ENCODE measurements at places on chromosomes 1 and 21. TPM values are rescaled to one million over a fixed set of nuclear protein-coding genes. Genes with fewer than 3 reads are reported as not detected.

TMPRSS3 gene
- not detected for polyA plus RNA-seq

ZNF648 gene
- not detected for polyA plus RNA-seq

MLLT11 gene
- 26.7 TPM for polyA plus RNA-seq

PLEKHN1 gene
- not detected for polyA plus RNA-seq

NBPF3 gene
- 8.7 TPM for polyA plus RNA-seq

DNA sequence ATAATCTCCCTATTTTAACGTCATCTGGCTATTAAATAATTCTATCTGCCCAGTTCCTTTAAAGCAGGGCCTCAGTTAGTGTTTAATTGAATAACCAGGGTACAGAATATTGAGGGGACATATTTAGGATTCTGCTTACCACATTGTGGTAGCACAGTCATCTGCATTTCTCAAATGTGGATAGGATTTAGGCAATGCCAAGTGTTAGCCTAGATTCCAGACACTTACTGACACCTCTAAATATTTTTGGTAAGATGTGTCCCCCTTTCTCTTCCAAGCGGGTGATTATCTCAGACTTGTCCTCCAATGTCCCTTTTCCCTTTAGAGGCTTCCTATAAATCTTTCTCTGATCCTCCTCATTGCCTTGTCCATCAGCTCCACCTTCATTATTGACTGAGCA lies 160.8 kb upstream of the HOOK1 start:
- DNase-seq: no peak

GRCh38 chr1:242712248-242712647 lies 187.8 kb upstream of the PLD5 start:
- DNase-seq: no peak

DNA sequence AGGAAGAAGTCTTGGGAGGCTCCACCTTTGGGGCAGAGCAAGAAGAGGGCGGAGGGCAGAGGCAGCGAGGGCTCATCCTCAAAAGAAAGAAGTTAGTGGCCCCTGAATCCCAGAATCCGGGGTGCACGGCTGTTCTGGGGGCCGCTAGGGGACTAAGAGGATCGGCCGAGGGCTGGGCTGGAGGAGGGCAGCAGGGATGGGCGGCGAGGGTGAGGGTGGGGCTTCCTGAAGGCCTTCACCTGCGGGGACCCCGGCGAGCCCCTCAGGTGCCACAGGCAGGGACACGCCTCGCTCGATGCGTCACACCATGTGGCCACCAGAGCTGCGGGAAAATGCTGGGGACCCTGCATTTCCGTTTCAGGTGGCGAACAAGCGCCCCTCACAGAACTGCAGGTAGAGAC lies 23.9 kb downstream of the COL6A1 start:
- DNase-seq: peak; percentile 28

DNA sequence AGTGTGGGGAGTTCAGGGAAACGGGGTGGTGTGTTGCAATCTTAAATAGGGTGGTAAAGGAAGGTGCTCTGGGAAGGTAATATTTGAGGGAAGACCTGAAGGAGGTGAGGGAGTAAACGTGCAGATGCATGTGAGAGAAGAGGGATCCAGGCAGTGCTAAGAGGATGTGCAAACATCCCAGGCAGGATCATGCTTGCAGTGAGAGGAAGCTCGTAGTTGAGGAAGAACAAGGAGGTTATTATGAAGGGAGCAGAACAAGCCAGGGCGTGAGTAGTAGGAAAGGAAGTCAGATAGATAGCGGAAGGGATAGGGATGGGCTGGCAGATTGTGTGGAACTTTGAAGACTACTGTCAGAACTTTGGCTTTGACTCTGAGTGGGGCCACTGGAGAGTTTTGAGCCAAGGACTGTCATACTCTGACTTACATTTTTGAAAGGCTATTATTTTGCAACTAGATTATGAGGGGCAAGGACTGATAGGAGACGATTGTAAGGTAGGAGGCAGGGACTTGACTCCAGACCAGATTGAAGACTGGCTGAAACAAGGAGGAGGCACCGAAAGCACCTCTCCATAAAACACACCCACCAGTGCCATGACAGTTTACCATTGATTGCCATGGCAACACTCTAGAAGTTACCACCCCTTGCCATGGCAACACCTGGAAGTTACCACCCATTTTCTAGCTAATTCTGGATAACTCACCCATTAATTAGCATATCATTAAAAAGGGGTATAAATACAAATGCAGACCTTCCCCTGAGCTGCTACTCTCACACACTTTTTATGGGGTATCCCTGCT lies 67.0 kb downstream of the XCL2 start:
- no peak for DNase-seq

DNA sequence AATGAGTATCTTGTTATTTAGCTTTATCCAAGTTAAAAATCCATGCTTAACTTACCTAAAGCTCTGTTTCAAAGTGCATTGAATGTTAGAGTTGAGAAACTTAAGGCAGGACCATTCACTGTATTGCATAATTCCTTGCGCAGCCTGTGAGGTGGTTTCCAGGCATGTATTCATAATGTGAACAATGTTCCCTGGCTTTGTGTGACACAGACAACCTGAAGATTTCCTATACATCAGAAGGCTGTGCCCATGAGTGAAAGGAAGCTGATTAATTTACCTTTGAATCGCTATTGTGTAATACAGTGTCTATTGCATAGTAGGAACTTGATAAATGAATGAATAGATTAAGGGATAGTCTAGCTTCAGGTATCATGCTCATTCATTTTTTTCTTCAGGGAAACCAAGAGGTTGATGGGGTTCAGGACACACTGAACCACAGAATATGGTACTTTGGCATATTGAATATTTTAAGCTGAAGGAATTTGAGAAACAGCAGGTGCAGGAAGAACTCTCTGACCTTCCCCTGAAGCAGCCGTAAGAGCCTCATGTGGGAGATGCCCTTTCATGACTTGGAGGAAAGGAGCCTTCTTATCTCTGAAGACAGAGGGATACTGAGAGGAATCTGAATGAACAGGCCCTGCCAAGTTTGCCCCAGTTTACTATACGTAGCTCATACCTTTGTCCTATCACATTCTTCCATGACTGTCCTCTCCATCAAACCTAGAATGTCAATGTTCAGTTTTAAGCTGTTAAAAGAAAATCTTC lies 88.6 kb upstream of the GNG12 start:
- no peak for DNase-seq

GRCh38 chr1:62654744-62655143 lies 33.4 kb downstream of the DOCK7 start:
- no peak for DNase-seq

GRCh38 chr1:178055093-178055492 lies 38.8 kb upstream of the RASAL2 start:
- peak; percentile 52 for DNase-seq

DNA sequence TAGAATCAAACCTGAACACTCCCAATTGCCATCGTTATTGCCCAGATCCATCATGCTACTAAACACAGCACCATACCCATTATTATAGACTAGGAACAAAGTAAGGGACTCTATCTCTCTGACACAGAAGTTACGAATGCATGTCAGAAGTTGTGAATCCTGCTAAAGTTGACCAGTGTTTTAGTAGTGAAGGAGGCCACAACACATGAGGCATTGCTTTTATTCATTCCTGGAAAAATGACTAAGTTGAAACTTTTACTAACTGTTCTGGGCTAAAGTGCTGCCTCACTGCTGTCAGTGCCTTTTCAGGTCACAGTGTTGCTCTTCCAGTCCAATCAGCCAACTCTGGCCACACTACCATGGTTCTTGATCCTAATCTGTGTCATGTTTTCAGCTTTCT lies 911.1 kb downstream of the TTLL7 start:
- DNase-seq: no peak

DNA sequence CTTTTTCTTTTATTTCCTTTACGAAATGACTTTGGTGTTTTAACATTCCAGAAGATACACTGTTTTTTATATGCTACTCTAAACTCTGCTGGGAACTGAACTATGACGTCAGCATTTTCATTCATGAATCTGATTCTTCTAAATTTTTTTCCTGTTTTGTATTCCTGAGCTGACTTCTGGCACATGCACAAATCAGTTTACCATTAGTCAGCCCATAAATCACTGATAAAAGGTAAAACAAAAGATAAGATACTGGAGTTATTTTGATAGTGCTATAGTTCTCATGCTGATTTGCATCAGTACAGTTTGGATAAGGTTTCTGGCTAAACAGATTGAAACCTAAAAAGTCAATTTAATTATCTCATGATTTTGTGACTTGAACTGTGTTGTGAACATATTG lies 10.4 kb downstream of the CAMTA1 start:
- no peak for DNase-seq

- DNase-seq: no peak
Measured at GRCh38 chr1:30877205-30877912, 31.2 kb downstream of the SDC3 start.

- DNase-seq: no peak
Measured at GRCh38 chr21:40835184-40835694, 11.7 kb downstream of the DSCAM start.

DNA sequence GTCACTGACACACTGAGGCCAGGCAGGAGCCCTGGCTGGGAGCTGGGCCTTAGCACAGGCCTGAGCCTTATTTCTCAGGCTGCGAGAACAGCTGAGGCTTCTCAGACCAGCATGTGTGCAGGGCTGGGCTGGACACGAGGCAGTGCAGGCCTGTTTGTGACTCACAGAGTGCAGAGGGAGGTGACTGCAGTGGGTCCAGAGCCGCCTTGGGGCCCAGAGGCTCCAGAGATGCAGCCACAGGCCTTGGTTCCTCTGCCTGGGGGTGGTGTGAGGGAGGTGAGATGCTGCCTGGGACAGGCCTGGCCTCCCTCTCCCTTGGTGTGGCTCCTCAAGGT lies 61.2 kb upstream of the ETV3 start:
- no peak for DNase-seq

GRCh38 chr21:35737899-35738346 lies 322.4 kb downstream of the SETD4 start:
- no peak for DNase-seq

DNA sequence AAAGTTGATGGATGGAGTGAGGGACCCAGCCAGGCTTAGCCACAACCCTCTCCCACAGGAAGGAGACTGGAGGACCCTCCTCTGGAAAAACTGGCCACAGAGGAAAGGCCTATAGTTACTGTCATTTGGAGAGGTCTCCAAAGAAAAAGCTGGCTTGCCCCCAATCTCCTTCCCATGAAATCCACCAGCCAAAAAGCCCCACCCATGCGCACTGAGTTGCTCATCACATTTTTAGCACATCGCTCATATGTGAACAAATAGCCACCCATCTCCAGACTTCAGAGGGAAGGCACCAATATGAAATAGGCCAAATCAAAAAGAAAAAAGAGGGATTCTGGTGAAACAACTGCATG lies 36.9 kb upstream of the QSOX1 start:
- no peak for DNase-seq

DNA sequence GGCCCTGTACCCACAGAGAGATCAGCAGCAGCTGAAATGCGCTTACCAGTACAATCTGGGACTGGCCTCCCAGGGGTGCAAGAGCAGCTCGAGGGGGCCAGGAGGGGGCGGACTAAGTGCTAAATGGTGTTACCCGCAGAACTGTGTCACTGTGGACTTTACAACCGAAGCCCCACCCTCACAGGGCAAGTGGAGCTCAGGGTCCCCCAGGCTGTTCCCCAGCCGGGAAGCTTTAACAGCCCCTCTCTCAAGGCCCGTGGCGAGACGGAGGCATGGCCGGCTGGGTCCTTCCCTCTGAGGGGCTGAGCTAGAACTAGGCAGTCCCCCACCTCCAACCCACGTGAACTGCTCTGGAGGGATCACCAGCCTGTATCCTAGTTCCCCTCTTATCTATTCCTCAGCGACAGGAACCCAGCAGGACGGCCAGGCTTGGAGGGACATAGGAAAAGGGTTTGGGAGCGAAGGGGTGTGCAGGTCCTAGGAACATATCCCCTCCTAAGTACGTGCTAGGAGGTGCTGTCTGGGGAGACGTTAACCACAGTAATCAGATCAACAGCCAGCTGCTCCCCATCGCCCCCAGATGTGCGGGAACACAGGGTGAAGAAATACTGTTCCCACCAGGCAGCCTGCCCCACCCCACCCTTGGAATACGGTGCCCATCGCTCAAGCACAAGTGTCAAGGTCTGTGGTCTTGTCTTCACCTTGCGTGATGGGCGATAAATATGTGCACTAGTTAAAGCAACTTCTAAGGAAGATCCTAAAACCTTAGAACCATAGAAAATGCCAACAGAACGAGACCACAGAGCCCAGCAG lies 24.4 kb downstream of the ZBTB17 start:
- DNase-seq: no peak

- DNase-seq: no peak
Measured at GRCh38 chr1:119324198-119324597, 44.4 kb upstream of the HAO2 start.

DNA sequence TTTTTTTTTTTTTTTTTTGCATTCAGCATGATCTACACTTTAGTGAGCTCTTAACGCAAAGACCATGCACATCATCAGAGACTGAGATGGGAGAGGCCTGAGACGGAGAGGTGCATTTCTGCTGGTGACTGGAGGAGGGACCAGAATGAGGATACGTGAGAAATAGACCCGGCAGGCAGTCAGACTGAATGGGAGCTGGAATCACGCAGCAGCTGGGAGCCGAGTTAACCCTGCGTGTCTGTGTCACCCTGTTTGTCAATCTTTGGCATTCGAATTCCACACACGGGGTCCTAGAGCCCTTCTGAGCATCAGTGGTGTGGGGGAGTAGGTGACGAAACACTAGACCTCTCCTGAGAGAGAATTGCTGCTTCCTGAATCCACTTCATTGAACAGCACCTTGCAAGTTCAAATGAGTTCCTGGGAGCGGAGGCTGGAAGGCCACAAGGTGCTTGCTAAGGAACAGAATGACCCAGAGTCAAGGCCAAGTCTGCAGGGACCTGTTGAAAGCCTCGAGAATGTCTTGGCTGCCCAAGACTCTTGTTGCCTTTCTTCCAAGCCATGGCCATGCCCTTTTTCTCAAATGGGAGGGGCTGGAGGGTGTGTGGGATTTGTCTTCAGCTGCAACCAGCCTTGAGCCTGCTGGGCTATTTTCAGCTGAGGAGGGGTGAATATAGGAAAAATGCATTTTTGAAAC lies 123.3 kb downstream of the CNIH3 start:
- DNase-seq: no peak

- no peak for DNase-seq
Measured at GRCh38 chr1:178490967-178491366, 5.8 kb downstream of the CLEC20A start.

DNA sequence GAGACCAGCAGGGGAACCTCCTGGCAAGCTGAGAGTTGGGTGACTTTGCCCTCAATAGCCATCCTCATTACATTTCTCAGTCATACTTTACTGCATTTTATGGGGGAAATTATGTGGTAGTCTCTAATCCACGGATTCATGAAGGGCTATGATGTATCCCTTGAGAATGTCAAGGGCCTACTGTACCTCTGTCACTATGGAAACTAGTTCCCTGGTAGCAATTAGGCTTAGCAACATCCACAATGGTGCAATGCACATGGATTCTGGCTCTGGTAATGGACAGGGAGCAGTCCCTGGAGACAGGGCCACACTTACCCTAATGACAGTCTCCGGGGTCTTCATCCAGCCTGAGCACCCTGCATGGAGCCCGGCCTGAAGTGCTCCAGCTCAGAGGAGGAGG lies 26.5 kb downstream of the LRRN2 start:
- DNase-seq: no peak

All from SK-N-SH (cell line).